ENCODE measurements at places on chromosomes 7 and 10.

DNA sequence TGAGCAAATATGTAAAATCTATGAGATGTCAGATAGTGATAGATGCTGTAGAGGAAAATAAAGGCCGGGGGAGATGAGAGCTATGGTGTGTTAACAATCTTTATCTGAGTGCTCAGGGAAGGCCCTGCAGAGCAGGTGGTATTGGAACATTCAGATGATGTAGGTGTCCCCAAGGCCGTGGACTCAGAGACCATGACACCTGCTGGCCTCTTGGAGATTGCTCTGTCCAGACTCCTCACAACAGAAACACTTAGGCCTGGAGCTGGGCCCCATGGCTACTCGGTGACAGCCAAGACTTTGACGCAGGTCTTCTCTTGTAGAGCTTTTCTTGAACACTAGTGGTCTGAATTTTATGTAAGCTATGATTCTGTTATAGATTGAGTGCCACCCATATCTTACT lies 13.3 kb downstream of the AKR1E2 start:
- no peak for DNase-seq

DNA sequence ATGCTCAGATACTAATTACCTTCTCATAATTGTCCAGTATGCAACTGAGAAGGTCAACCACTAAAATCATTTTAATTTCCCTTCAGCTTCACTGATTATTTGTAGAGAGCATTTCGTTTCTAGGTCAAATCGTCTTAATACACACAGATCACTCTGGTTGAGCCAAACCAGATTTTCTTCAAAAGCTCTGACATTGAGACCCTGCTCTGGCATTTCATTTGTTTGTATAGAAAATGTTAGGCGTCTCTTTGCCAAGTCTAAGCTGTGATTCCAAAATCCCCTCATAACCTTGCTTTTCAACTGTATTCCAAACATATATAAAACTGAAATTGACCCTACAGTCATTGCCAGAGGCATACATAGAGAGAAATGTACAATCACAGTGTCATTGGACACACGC lies 520.0 kb downstream of the CNTNAP2 start:
- no peak for DNase-seq

GRCh38 chr10:64209561-64209960 lies 688.4 kb downstream of the REEP3 start:
- no peak for DNase-seq

GRCh38 chr7:128993419-128993818 lies 55.7 kb downstream of the IRF5 start:
- no peak for DNase-seq

- no peak for DNase-seq
Measured at GRCh38 chr10:71964098-71964742, at the start of gene CHST3. Gene CHST3, plus strand, starts transcription at chr10:71964395. Its CDS starts 41,448 bp downstream, at chr10:72005843.

DNA sequence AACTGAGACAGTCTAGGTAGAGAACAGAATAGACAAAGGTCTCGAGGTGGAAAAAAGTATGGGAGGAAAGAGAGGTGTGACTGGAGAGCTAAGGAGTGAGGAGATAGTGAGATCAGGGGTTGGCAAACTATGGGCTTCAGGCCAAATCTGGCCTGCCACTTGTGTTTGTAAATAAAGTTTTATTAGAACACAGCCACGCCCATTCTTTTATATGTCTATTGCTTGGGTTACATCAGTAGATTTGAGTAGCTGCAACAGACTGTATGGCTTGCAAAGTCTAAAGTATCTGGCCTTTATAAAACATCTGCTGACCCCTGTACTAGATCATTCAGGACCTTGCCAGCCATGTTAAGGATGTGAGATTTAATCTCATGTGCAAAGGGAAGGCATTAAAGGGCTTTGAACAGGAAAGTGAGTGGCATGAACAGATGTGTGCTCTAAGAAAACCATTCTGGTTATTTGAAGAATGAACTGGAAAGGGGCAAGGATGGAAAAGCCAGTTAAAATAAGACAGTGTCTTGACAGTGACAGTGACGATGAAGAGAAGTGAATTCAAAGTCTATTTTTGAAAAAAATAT lies 240.3 kb downstream of the RNLS start:
- DNase-seq, result no peak

GRCh38 chr10:72597897-72598296 lies 28.0 kb downstream of the MICU1 start:
- no peak for DNase-seq

- DNase-seq, result peak; percentile 94
Measured at GRCh38 chr10:73965890-73966768, 31.8 kb upstream of the VCL start.

DNA sequence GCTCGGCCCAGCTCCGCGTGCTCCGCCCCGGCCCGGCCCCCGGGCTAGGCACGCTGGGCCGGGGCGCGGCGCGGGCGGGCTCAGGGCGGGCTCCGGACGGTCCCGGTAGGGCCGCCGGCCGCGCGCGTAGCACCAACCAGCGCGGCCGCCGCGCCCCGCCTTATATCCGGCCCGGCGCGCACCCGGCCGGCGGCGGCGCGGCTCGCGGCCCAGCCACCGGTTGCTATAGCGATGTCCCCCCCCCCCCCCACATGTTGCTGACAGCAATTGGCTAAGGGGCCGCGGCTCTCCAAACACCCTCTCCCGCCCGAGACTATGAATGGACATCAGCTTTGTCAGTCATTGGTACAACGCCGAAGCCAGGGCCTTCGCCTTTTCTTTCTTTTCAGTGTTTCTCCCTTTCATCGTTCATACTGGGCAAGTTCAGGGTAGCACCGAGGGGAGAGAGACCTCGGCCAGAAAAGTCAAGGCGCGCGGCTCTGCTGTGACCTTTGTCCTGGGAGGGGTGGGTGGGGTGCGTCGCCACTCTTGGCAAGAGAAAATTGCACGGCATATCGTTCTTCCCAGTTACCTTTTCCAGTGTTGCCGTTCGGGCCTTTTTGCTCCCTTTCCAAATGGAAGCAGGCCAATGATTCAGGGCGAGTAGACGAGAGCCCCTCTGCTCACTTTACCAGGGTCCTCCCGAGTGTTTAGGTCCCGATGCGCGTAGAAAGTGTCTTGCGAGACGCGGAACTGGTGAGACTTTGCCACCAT lies 354.2 kb downstream of the DNAJB6 start:
- DNase-seq, result no peak

- no peak for DNase-seq
Measured at GRCh38 chr7:45599851-45600706, 25.9 kb downstream of the ADCY1 start.

DNA sequence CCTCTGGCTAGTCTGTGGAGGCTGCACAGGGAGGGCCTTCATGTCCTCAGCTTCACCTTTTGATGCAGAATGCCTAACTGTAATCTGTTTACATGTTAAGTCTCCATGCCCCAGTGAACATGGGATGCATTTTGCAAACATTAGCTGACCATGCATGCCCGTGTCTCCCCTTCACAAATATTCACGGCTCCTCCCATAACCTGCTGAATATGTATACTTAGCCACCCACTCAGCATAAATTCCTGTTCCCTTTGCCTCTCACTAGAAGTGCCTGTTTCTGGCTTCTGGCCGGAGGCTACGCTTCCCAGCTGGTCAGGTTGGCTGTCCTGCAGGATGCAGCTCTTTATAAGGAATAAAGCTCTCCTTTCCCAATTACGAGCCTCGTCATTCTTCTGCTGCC lies 552.7 kb downstream of the DNAJB6 start:
- no peak for DNase-seq

- DNase-seq, result no peak
Measured at GRCh38 chr10:43204042-43204942, 62.6 kb downstream of the RASGEF1A start.

DNA sequence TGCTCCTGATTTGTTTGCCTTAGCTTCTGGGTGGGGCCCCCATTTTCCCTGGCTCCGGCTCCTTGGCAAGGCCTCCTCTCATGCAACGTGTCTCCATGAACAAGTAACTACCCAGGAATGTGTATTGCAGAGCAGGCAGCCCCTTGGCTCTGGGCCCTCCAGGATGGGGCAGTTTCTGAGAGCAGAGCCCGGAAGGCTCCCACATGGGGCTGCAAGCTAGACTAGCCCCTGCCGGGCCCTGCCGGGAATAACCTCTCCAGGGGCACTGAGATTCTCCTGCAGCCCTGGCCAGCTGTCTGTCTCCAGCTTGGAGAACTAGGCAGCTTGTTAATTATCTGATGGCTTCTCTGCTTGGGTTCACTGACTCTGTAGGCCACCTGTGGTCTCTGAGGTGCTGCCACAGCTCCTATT lies 184.0 kb upstream of the INHBA start:
- no peak for DNase-seq

GRCh38 chr10:70499836-70500167 lies 21.2 kb downstream of the PALD1 start:
- DNase-seq, result no peak

DNA sequence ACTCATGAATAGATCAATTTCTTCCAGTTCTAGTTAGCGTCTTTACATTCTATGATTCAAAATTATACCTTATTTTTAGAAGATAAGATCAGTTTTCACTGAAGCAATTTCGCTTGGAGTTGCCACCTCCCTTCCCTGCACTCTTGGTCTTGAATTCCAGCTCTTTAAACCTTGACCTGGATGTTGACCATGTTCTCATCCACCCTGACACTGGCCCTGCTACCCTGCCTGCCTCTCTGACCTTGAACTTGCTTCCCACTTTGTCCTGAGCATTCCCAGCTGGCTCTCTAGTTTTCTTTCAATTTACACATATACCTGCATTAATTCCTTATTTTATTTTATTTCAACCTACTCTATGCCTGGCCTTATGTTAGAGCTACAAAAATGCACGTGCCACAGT lies 274.9 kb upstream of the IGFBP3 start:
- DNase-seq, result no peak

DNA sequence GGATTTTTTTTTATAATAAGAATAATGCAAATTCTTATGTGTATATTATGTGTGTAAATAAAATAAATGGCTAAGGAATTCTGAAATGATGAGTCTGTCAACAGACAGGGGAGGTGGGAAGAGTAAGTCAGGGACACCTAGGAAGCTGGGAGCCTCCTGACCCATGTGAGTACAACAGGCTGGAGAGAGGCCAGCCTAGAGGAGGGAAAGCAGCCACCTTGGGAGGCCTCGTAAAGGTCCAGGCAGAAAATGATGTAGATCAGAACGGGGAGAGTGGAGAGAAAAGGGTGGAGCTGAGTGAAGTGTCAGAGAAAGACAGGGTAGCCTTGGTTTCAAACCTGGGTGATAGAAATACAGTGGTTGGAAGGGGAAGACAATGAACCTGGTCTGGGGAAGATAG lies 6.9 kb downstream of the NRAP start:
- DNase-seq, result no peak

DNA sequence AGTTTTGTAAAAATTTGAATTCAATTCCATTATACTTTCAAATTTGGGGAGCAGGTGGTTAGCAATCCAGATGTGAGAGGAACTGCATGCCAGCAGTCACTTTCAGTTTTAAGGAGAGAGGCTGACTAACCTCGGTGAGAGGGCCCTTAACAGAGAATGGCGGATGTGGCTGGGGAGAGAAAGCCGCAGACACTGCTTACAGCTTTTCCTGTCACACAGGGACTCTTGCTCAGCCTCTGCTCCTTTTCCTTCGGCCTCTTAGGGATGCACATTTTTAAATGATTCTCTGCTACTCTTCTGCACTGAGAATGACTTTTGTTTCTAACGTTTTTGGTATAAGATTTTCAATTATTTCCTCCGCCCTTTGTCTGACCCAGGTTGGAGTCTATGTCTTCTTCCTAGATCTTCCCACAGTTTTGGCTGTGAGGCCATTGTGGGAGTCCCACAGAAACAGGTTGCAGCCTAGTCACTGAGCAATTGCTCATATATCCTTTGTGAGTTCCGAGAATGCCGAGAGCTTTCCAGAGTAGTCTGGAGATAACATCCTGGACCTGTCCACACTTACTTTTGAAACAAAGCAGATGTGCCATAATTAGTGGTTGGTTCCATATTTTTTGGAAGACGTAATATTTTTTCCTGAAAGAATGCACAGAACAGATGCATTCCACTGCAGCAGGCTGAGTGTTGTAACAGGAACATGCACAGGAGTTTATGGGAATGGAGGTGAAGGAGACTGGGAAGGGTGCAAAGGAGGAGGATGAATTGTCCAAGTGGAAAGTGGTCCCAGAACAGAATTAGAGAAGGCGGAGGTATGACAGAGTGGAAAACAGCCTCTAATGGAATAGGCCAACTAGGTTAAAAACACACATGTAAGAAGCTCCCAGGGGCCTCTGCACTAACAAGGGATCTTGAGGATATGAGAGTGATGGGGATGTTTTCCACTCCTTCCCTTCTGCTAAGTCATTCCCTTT lies 168.0 kb upstream of the ZNF32 start:
- DNase-seq, result no peak

DNA sequence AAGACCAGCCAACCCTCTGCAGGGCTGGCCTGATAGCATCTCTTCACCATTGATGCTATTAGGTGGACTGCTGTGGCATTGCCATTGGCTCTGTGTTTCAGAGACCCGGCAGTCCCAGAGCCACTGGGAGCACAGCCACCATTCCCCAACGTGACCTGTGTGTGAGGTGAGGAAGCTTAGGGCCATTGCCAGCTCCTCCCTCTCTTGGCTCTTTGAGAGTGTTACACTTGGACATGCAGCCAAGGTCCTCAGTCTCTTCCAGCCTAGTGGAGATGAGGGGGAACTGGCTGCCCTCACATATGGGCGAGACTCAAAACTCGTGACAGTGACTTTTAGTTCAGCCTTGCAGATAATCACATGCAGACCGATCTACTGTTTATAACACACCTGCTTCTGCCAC lies 39.3 kb upstream of the HMX3 start:
- DNase-seq, result no peak

DNA sequence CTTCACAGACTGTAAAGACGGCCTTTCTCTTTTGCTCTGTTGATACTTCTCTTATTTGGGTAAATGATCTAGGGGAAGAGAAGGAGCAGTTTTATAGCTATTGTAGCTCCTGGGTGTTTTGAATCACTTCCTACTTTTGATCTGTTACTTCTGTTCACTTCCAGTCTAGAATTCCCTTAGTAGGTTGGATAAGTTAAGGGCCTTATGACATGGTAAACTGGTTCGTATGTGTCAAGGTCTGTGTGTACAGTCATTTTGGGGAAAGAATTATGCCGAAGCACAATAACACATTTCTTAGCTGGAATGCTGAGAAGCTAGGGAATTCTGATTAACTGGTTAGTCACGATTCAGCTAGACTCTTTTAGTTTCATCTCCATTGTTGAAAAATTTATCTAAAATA lies 8.1 kb downstream of the DENND10 start:
- DNase-seq, result no peak

DNA sequence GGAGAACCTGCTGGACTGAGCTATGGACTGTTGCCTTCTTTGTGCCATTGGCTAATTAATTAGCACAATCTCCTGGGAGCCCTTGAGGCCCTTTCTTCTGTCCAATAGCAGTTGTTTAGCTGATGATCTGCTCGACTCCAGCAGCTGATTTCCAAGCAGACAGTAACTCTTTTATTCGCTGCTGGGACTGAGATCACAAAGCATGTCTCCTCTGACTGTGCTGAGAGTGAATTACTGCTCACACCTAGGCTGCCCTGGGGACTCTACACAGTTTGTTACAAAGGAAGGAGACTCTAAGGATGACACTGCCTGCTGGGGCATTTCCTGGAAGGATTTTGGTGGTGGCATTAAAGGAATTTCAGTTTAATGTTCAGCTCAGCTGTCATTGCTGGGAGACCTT lies 31.4 kb downstream of the CASP7 start:
- no peak for DNase-seq

- peak; percentile 54 for DNase-seq
Measured at GRCh38 chr10:35640951-35641675, 983 bp downstream of the FZD8 start.
